Stimulated activated CD4-positive, alpha-beta T cell treated with anti-CD3 and anti-CD28 coated beads, Interleukin-4, amount 100 ng/mL, for 4 hours (primary cell): ENCODE measurements at places on chromosomes 4 and X.

GRCh38 chrX:54452920-54453319, 12.7 kb downstream of the TSR2 start:
- no peak for DNase-seq

GRCh38 chr4:16706251-16706650, 192.2 kb downstream of the LDB2 start:
- no peak for DNase-seq

DNA sequence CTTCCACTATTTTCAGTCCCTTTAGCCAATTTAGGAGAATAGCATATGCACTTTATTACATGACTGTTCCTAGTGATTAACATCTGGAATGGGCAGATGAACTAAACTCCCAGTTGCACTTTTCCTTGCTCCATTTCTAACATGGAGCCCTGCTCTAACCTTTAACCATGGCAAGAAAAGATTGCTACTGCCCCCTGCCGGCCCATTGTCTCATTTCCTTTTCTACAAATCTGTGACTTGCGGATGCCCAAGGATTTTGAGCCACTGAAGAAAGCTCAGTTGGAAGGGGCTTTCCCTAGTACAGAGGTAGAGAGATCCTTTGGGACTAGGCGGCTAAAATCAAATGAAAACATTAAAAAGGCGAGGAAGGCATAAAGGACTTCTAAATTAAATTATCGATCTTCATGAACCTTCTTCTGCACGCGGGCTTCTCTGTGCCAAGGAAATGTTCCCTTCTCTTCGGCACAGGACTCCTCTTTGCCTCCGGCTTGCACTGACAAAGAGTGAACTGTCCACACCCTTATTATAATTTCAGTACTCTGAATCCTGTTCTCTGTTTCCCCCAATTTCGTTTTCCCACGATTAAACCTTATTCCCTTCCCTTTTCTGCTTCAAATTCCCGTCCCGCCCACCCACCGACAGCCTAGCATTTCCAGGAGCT, 577 bp upstream of the GLRA2 start:
- peak; percentile 33 for DNase-seq

DNA sequence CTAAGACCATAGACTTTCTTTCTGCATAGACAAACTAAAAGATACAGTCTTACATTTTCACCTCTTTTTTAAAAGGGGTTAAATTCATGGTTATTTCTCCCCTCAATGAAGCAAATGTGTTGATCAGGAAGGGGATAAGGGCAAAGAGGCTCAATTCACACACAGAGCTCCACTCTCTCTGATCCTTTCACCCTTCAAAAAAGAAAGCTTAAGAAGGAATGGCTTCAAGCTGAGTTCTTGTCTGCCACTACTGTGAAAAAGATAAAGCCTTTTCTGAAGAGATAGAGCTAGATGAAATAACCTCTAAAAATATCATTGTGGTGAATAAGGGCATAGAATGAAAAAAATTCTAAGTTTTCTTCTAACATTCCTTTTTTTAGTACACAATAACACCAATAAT, 28.3 kb downstream of the SEPSECS start:
- no peak for DNase-seq

DNA sequence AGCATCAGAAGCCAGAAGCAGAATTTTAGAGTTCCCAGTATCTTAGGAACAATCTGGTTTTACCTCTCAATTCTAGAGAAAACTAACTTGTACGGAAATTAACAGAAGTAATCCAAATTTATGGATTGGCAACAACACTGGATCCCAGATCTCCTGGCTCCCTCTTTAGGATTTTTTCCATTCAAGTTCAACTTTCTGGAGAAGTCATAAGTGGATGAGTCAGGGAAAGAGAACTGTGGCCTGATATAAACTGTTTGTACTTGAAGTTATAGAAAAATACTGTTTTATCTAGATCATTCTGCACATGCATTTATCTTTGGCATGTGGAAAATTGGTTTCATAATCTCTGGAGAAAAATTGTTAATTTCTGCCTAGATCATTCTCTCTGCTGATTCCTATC, 380.4 kb downstream of the PCDH7 start:
- no peak for DNase-seq

DNA sequence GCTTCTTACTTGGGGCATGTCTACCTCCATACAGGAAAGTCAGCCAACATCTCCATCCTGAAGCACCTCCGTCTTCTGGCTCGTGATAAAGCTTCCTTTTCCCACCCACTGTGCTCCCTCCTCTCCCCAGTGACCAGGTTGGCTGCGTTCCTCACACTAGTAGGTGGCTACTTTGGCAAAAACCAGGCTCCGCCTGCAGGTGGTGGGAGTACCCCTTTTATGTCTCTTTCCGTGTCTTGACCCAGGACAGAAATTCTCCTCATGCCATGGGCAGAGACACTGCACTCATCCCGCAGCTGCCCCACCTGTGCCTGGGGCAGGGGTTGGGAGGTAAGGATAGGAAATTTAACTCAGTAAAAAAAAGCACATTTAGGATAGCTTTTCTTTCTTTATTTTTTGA, 50.9 kb downstream of the ENPP6 start:
- no peak for DNase-seq

DNA sequence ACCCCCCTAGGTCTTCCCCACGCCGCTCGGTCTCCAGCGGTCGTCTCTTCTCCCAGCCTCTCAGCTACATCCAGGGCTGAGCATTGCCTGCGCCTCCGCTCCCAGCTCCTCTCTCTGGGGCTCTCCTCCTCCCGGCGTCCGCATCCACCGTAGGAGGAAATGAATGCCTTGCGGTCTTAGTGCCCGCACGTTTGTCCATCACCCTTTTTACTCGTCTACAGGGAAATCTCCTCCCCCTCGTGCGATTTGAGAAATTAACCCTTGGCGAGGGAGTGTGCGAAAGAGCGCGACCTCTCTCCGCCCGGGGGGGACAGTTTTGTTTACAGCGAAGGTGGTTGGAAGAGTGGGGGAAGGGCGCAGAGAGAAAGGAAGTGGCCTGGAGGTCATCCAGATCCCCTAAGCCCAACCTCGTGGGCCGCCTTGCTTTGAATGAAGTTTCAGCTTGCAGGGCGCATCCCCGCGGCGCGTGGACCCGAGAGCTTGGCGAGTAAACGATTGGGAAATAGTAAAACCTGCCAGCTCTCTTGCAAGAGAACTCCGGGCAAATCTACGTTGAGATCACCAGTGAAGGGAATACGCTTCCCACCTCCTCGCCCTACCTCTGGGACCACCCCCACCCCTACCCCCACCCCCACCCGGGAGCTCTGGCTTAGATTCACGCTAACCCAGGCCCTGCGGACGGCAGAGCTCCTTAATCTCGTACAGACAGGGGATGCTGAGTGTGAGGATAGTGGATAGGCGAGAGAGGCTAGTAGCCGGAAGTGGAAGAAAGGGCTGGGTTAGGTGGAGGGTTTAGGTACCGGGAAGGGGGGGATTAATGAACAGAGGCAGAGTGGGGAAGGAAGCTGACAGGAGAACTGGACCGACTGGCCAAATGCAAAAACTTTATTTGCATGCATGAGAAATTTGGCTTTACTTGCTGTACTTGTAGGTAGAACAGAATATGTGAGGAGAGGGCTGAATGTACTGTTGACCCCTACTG, at the start of gene ELOVL6:
Gene ELOVL6 (minus strand): TSS at position 181 of the 982 bp plus-strand sequence. CDS start 280 bp downstream, outside the sequence.
- DNase-seq: peak; percentile 13

DNA sequence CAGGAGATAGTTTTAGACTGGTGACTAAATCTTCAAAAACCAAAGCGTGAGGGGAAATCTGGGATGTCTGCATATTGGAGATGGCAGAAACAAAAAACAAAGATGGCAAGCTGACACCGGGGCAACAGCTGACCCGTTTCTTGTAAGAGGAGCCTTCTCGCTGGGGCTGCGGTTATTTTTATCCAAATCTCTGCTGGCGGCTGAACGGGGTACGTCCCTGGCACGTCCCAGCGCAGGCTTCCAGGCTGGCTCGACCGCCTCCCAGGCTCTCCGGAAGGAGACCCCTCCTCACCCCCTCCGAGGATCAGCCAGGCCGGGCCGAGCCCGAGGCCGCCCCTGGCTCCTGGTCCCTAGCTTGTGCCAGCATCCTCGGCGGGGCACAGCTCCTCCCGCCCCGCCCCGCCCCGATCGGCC, 403 bp downstream of the SGCB start:
- no peak for DNase-seq

DNA sequence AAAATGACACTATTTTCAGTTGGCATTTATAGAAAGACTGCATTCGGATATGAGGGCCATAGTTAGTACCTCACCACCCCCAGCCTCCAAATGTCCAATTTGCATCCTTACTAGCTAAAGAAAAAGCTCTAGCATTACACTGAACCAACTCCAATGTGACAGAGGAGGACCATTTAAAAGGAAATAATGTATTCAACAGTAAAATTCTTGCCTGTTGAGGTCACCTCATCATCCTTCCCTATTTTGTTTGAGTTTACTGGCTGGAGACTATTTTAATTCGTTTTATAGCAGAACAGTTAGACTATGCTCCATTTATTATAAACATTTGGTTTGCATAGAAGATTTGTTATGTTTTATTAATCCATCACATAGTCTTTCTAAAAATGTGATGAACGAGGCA, 88.2 kb upstream of the PPARGC1A start:
- no peak for DNase-seq

DNA sequence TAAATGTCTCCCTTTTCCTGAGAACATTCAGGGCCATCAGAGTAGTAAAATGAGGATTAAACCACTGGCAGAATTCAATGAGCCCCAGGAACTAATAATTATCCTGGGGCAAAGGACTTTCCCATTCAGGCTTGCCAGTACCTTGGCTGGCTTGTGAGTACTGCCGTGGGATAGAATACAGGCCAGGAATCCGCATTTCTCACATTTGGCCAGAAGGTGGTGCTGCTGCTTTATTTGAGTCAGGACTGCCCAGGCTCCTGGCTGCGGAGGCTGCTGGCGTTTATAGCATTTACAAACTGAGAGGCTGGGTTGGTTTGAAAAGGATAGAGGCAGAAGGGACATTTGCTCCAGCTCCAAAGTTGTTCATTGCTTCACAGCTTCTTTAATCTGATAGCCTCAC, 91.4 kb downstream of the RTL9 start:
- peak; percentile 36 for DNase-seq

DNA sequence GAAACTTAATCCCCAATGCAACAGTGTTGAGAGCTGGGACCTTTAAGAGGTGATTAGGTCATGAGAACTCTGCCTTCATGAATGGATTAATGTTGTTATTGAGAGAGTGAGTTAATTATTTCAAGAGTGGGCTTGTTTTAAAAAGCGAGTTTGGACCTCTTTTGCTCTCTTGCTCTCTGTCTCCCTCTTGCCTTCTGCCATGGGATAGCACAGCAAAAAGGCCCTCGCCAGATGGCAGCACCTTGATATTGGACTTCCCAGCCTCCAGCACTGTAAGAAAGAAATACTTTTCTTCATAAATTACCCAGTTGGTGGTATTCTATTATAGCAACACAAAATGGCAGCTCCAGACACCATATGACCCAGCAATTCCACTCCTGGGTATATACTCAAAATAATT, 7.0 kb upstream of the ATP6AP2 start:
- no peak for DNase-seq

DNA sequence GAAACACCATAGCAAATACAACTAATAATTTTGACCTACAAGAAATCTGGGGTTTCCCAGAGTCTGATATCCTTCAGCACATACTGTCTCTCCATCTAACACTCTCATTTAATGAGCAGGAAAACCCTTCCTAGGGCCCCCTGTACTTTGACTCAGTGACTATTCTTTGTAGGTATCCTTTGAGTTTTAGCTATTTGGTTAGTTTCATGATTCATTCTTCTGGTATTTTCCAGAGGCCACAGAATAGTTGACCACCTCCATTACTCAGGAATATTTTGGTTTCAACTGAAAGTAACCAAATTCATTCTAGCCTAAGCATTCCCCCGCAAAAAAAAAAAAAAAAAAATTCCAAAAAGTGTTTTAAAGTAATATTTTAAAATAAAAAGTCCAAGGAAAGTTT, 140.0 kb downstream of the IDS start:
- no peak for DNase-seq

GRCh38 chr4:114132830-114133229, 153.4 kb upstream of the ARSJ start:
- no peak for DNase-seq

- no peak for DNase-seq
Measured at GRCh38 chr4:10121568-10122208, 5.1 kb upstream of the WDR1 start.

GRCh38 chr4:59553063-59553720, 1646.9 kb upstream of the ADGRL3 start:
- no peak for DNase-seq

GRCh38 chr4:173499658-173500535, 30.1 kb downstream of the HAND2 start:
- DNase-seq: no peak

DNA sequence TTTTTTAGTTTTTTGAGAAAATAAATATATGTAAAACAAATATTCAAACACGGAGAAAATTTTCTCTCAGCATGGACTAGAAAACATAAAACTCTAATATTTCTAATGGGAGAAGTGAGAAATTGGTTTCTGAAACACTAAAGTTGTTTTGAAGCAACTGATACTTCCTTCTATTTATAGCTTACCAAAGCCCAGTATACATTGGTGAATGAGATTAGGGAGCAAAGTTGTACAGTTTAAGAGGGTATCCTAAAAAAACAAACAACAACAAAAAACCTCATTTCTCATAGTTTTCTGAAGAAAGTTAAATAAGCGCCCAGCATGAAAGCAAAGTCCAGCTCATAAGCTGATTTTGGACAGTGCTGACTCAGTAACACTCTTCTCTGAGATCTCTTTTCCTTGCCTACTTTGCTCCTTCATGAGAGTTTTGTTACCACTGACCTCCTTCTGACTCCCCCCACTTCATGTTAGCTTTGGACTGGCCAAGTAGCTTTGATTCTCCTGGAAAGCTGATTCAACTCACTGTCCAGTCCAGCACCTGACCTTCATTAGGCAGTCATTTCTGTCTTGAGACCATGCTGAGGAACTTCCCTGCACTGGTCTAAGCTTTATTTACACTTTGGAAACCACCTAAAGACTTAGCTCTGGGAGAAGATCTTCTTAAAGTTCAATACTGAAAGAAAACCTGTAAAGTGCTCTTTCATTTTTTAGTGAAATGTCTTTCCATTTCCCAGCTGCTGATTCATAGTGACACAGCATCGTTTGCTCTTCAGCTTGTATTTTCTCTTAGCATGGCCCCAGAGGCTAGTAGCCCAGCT, 21.8 kb upstream of the P2RY10 start:
- DNase-seq: no peak

GRCh38 chr4:66585767-66586166, 915.5 kb upstream of the EPHA5 start:
- no peak for DNase-seq

- DNase-seq: no peak
Measured at GRCh38 chrX:16155581-16156096, 11.6 kb upstream of the MAGEB17 start.

GRCh38 chr4:15738877-15739276, 36.0 kb downstream of the BST1 start:
- DNase-seq: no peak

GRCh38 chrX:22800806-22801205, 199.0 kb upstream of the DDX53 start:
- no peak for DNase-seq

DNA sequence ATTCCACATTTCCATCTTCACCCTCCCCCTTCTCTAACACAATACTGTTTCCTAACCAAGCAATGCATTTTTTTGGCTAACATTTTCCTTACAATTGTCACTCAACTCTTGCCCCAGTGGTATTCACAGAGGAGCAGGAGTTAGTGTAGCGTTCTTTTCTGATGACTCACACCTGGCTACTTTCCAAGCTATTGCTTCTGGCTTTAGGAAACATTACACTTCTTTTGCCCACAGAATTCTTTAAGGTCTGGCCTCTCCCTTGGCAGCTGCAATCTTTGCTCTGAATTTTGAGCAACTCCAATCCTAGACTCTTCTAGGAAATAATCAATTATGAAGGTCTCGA, 27.5 kb upstream of the PDGFC start:
- no peak for DNase-seq
